ENCODE measurements at places on chromosomes 3 and 15.

DNA sequence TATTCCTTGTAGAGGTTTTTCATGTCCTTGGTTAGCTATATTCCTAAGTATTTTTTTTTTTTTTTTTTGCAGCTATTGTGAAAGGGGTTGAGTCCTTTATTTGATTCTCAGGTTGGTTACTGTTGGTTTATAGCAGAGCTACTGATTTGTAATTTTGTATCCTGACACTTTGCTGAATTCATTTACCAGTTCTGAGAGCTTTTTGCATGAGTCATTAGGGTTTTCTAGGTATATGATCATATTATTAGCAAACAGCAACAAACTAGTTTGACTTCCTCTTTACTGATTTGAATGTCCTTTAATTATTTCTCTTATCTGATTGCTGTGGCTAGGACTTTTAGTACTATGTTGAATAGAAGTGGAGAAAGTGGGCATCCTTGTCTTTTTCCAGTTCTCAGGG is 737.4 kb downstream of the ZNF385D start:
- peak; percentile 8 for DNase-seq

DNA sequence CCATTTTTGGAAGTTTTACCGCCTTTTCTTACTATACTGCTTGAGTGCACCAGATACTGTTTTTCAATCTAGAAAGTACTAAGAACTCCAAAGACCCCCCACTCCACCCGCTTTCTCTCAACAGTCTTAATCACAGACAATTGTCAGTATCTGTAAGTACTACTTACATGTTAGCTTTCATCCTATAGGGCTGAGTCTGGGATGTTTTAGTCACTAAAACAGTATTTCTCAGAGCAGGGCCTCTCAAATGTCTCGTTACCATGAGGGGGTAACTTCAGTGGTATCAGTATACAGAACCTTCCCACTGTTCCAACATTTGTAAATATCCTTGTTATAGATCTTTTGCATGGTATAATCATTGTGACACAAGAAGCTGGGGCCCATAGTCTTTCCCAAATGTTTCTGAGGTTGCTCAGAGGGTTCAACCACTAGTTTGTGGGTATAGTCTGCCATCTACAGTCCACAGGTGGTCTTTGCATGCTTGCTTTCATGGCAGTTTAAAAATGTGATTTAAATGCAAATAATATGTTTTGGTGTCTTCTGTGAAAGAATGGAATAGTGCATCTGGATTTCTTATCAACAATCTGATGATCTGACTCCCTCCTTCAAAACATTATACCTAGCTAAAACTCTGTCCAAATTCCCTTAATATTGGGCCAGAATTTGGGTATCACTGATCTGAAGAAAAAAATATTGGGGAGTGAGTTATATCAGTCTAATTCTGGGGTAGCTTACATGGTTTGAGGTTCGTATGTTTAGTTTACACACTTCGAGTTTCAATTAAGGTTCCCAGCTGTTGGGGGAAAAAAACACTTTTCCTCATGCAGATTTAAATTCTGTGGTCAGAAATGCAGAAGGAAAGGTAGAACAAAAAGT is 18.0 kb upstream of the DNAJC13 start:
- peak; percentile 61 for DNase-seq

DNA sequence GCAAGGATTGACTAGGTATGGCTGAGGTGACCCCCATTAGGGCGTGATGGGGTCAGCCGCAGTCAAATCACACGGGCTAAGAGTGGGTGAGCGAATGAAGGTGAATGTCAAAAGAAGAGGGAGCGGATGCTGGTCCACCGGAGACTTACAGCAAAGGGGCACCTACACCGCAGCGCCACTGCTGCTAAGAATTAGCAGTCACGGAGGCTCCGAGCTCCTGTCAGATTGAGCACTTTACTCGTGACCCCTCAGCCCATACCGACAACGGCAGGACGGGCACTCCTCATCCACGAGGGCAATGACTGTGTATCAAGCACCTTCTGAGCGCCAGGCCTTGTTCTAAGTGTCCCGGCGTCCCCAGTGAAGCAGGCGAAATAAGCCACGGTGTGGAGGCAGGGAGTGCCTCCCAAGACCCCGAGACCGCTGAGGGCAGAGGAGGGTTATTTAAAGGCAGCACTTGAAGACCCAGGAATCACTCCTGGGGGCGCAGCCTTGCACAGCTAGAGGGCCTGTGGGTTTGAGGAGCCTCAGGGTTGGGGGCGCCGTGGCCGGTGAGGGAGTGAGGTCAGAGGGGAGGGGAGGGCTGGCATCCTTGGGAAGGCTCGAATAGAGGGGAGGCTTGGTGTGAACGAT is 61.6 kb upstream of the GATA2 start:
- no peak for DNase-seq

GRCh38 chr3:157410945-157411344 is 25.7 kb upstream of the PTX3 start:
- no peak for DNase-seq

- DNase-seq: peak; percentile 83
Observed at GRCh38 chr3:195863121-195864061, 45.0 kb downstream of the TNK2 start.
